ENCODE measurements at places on chromosomes 1 and 21. TPM values are rescaled to one million over a fixed set of nuclear protein-coding genes. Genes with fewer than 3 reads are reported as not detected.

The GIPC2 gene
- total RNA-seq, result 0.15 TPM

The CGN gene
- total RNA-seq, result 0.43 TPM

The KLHDC9 gene
- 1.2 TPM for total RNA-seq

The KRTAP20-1 gene
- total RNA-seq, result not detected

The KRTAP7-1 gene
- total RNA-seq, result not detected

The PDXK gene
- 95.0 TPM for total RNA-seq

The CNIH3 gene
- 1.4 TPM for total RNA-seq

All from activated CD4-positive, alpha-beta memory T cell treated with anti-CD3 and anti-CD28 coated beads, Interleukin-2, amount 10 ng/mL, durations not matched to agents 7 days and 5 days (primary cell).